Panc1 (cell line): ENCODE measurements at places on chromosomes 3 and 15. TPM values are rescaled to one million over a fixed set of nuclear protein-coding genes. Genes with fewer than 3 reads are reported as not detected.

LSAMP gene
- total RNA-seq = 3.1 TPM

- DNase-seq = no peak
Observed at GRCh38 chr15:66105286-66106265, 148.0 kb downstream of the MEGF11 start.

DNA sequence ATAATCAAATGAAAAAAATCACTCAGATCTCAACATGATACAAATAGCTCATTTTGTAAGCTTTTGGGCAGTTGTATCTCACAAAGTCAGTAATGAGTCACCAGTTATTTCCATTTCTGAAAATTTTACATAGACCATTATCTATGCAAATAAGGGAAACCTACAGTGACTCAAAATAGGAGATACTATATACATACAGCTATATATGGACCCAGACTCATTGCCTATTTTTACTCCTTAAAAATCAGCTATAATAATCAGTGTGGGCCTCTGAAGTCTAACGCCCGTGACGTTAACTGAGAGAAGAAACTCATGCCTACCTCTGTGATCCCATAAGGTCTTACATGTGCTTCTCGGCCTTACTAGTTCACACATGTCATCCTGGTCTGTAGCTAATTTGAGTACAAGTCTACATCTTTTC, 31.6 kb downstream of the LRIG1 start:
- no peak for DNase-seq

RAB6B gene
- 49.2 TPM for total RNA-seq

DNA sequence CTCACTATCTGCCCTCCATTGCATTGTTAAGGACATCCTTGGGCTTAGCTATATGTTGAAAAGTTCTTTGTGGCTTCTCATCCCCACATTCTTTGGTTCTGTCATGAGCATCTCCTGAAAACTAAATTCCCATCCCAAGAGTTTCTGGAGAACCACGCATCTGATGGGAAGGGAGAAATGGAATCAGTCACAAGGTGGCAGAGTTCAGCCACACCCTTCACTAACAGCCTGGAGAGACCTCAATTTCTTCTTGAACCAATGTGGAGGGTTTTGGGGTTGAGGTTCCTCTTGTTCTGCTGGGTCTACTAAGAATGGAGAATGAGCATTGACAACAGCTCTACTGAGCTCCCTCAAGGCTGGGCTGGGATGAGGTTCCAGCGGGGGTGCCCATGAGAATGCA, 15.6 kb upstream of the MAGEL2 start:
- no peak for DNase-seq

ZNF80 gene
- not detected for total RNA-seq

DNA sequence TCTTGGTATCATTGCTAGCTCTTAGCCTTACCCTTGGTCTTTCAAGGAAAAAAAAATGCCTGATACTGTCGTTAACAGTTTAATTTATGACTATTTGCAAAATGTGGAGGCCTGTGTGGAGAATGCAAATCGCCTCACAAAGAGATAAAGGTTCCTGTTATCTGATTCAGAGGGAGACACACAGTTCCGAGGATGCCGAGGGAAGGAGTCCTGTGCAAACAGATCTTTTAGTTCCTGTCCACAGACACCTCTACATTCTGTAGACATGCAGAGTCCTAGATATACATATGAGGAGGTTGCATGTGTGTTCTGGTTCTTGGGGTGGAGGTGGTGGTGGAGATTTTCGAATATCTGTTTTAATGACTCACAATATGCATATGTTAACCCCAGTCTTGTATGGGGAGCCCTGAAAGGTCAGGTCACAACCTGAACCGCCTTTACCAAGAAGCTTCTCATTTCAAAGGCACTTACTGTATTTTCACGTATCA, 5.7 kb downstream of the NR2F2 start:
- no peak for DNase-seq

MDFIC2 gene
- not detected for total RNA-seq

PML gene
- total RNA-seq = 52.2 TPM
